ENCODE measurements at places on chromosomes 4 and X.

DNA sequence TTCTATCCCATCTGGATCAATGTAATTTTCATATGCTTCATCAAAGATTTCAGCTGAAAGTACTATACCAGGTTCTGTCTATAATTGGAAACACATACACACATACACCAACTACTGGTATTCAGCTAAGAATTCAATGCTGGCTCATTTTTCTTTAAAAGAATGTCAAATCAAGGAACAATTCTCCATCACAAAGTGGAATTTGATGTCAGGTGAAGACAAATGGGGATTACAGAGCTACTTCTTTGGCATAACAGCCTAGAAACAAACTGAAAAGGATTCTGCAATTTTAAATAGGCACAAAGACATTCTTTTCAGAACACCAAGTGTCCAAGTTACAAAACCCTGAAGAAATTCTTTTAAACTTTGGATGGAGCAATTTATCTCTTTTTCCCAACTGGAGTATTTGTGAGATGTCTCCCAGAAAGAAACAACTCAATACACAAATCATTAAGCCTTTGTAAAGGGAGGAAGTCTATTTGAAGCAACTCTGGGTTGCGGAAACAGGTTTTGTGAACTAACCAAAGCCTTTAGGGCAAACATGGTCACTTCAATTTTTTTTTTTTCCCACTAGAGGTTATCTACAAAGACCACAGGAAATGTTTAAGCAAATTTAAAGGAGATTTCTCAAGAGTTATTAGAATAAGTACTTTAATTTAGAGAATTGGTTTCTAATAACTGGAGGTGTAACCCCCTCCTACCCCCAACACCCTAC is 1.9 kb upstream of the FAM9C start:
- DNase-seq = no peak

DNA sequence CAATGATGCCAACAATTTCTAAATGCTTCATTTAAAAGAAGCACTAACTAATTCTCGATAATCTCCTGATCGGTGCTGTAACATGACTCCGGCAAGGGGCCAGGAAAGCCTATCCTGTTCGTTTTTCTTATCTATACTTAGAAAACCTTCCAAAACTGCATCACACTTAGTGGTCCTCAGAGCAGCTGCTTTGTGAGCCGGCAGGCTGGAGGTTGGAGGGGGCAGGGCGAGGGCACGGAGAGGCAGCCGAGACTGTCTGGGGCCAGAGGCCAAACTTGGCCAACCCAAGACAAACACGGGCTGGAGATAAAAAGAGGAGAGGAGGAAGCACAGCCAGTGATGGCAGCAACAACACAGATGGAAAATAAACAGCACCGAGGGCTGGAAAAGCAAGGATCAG is 455.7 kb downstream of the BCOR start:
- no peak for DNase-seq

- no peak for DNase-seq
Measured at GRCh38 chr4:44720371-44720770, 6.0 kb downstream of the GNPDA2 start.

- no peak for DNase-seq
Measured at GRCh38 chr4:48375651-48376304, 34.4 kb downstream of the SLAIN2 start.

DNA sequence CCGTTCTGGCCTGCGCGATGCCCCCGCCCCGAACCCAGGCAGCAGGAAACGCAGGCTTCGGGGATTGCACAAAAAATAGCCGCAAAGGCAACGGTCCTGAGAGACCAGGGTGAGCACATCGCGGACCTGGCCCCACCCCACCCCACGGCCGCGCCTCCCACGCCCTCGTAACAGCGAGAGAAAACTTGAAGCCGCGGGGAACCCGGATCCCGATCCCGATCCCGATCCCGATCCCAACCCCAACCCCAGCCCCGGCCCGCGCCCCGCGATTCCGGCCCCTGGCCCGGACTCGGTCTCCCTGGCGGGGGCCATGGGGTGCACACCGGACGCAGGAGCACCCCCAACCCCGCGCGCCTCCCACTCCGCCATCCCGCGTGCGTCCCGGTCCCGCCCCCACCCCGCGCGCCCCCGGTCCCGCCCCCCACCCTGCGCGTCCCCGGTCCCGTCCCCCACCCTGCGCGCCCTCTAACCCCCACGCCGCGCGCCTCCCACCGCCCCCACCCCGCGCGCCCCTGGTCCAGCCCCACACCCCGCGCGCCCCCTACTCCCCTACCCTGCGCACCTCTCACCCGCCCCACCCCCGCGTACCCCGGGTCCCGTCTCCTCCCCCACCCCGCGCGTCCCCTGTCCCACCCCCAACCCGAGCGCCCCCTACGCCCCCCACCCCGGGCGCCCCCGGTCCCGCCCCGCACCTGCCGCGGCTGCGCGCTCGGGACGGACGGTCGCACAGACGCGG is 29.0 kb downstream of the NOP14 start:
- no peak for DNase-seq

- DNase-seq = no peak
Measured at GRCh38 chr4:98470366-98470765, 188.0 kb downstream of the TSPAN5 start.

- no peak for DNase-seq
Measured at GRCh38 chr4:149108626-149109025, 666.4 kb upstream of the NR3C2 start.

DNA sequence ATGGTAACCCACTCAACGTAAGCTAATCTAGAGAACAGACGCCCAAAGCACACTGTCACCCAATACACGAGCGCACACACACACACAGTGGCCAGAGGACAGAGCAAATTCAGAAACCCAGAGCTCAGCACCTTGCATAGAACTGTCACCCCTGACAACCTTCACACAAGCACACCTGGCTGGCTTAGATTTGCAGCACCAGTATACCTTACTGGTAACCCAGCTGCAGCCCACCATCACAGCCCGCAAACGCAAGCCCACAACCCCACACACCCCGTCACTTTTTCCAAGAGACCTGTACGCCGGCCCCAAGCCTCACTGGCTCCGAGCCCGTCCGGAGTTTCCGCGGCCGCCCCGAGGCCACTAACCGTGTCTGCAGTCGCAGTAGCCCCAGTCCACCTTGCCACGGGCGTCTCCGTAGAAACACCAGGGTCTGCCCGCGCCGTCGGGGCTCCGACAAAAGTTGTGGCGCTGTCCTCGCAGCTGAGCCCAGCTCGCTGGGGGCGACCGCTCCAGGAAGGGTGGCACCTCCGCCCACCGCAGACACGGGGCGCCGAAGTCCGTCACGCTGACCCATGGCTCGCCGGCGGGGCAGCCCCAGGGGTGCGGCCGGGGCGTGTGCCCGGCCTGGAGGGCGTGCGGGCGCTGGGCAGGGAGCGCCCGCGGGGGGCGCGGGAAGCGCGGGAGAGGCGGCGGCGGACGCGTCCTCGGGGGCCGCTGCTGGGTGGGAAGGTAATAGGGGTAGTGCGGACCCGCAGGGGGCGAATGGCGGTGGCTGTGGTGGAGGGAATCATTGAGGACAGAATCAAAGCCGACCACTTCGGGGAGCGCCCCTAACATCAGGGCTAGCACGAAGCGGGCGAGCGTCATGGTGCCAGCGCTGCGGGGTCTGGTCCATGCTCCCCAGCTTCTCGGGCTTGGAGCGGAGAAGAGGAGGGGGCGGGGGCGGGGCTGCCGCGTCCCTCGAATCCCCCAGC is 664 bp downstream of the PRSS12 start:
- DNase-seq = no peak

DNA sequence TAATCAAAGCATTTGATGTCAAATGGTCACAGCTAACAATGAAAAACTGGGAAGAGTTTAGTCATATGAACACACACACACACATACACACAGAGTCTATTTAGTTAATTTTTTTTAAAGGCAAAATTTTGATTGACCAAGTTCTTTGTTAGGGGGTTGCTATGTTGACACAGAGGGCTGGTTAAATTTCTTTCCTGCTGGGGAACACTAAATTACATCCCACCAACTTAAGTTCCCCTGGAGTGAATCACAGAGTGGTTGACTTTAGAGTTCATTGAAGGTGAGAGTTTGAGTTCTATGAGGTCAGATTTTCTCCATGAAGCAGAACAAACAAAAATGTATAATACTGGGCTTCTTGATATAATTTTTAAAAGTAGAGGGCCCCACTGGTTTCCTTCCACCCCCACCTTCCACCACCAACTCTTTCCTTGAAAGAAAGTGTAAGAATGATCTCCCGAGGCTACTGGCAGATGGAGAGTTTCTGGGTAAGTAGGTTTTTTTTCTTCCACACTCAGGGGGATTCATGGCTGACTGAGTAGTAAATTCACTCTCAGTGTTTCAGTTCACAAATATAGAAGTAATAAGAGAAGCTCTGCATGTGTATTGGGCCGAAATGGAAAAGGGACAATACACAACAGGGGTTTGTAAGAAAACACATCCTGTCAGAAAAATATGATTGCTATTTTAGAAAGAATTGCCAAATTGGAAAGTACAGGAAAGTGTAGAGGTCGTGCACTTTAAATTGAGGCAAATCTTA is 917.0 kb upstream of the LCORL start:
- no peak for DNase-seq

DNA sequence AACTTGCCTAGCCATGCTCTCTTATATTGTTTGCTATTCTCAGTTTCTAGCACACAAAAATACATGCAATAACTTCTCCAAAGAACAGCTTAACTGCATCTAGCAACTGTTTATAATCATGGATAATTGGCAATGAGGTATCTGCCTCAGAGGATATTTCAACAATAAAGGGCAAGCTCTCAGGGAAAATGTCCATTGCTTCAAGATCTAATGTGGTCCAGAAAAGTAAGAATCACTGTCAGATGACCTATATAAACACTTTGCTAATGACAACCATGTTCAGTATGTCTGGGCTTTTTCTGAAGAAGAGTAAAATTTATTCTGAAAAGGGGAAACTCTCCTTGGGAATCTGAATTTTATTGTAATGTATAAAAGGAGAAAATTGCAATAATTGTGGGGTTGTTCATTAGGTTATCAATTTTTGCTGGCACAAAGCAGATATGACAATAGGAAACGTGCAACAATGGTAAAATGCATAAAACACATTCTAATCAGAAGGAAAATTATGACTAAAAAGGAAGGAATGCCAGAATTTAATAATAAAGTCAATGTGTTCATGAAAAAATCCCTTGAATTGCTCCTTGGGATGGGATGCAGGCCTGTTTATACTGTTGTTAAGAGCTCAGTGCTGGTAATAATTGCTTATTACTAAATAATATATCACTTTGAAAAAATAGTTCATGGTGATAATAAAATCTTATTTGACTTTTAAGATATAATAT is 90.3 kb downstream of the ANTXR2 start:
- no peak for DNase-seq

DNA sequence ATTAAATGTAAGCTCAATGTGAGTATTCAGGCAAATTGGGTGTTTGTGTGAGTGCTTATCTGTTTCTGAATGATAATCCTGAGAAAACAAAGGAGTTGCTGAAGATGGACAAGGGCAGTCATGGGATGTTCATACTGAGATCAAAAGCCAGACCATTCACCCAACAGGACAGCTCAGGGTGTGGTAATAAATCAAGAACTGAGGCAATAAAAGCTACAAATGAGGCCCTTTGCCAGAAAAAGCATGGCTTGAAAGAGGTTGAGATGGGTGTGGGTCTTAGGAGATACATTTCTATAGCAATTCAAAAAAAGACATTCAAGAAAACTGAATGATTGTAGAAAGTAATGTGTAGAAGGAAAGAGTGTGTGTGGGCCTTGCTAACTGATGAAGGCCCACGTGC is 425.8 kb upstream of the BOD1L1 start:
- DNase-seq = no peak

DNA sequence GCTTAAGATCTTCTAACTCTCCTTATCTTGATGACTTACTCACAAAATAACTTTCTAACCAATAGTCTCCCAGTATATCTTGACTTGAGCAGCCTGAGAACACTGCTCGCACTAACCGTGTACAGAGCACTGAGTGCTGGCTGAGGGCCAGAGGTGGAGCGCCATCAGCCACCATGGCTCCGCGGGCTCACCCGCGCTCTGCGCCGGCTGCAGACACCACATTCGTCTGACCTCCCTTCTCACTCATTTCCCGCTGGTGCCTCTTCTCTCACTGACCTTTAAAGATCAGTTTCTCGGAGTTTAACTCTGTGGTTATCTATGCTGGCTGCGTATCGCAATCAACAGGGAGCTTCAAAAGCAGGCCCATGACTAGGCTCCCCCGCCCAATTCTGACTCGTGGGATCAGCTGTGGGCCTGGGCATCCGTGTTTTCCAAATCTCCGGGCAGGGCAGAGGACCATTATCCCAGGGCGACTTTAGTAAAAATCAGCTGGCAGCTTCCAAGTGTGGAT is 78.6 kb downstream of the HAUS3 start:
- DNase-seq = no peak

GRCh38 chr4:15944895-15945294 is 6.4 kb upstream of the FGFBP1 start:
- DNase-seq = no peak

DNA sequence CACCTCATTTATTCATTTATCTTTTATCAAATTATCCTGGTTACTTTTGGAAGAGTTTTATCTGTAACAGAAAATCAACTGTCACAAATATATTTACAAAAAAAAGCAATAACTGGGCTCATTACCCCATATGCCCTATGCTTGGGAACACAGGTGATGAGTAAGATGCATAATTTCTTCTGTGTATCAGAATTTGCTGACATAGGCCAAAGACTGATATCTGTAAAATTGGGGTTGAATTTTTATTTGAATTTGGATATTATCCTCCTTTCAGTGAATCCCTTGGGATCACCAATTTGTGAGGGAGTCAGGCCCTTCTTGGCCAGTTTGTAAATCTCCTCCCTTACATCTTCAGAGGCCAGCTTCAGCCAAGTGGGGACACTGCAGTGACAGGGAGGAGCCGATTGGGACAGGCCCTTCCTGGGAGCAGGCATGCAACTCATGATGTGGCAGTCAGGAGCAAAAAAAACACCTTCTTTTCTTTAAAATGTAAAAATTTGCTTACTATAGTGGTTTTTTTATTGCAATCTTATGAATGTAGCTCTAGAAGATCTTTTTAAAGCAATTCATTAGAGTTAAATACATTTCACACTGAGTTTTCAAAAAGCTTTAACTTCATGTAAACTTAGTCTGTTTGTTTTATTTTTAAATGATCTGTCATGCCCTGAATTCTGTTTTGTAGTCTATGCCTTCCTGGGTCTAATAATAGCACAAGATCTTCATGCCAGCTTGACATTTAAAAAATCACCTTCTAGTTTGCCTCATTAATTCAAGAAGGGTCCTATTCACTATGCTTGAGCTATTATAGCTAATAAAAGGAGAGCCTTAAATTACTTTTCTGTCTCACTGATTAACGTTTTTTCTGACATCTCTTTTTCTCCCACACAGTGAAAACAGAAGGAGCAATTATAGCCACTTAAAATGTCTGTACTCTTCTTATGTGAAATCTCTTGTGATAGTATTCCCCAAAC is 136.6 kb upstream of the SPRY1 start:
- no peak for DNase-seq

GRCh38 chrX:35076061-35076460 is 133.5 kb downstream of the FAM47B start:
- DNase-seq = no peak

DNA sequence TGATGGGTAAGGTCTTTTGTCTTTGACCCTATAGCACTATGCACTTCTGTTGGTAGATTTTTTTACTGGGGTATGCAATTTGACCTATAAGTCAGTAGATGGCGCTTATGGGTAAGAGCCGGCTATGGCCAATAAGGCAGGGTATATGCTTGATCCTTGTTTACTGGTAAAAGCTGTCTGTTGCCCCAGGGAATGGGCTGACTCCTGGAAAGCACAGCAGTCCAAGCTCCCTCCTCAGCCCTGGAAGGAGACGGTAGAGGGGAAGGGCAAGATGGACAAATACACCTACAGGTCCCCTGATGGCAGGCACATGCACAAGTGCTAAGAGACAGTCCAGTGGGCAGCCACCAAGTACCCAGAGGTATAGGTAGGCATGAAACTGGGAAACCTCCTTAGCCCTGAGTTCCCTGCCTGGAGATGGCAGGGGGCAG is 63.7 kb downstream of the ADAMTS3 start:
- no peak for DNase-seq

GRCh38 chrX:41421071-41421729 is 25.9 kb upstream of the NYX start:
- no peak for DNase-seq
